ENCODE measurements at places on chromosomes 5 and 9.
A peak's percentile ranks its signal among the peaks of the same experiment; 100 is the strongest.

- no peak for DNase-seq
These were observed 23.0 kb upstream of the NR3C1 start for GRCh38 chr5:143426437-143426991.

GRCh38 chr9:73667749-73668148 lies 516.1 kb downstream of the ANXA1 start:
- no peak for DNase-seq

DNA sequence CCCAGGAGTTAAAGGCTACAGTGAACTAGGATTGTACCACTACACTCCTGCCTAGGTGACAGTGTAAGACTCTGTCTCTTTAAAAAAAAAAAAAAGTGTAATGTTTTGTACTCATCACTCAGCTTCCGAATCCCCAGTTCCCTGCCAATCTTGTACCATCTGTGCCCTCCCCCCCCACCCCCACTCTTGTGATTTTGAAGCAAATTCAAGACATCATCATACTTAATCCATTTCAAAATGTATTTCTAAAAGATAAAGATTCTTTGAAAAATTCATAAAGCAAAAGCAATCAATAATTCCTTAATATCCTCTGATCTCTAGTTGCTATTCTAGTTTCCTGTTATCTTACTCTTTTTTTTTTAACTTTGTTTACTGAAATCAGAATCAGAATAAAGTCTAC lies 34.9 kb upstream of the HMCN2 start:
- DNase-seq = no peak

DNA sequence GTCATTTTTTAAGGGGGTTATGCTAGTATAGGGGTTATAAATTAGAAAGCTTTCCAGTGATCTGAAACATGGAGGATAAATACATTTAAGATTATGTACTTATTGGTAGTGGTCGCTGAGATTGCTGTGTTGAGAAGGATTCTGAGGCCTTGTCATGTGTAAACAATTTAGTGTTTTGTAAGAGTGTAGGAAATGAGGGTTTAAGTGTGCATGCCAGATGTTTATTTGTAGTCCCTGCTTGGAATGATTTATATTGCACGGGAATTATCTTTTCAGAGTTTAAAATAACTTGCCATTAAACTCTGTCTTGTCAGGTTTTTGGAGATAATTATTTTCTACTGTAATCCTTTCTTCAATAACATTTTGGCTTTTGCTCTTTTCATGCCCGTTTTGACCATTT lies 19.4 kb downstream of the ZNF618 start:
- DNase-seq = no peak

DNA sequence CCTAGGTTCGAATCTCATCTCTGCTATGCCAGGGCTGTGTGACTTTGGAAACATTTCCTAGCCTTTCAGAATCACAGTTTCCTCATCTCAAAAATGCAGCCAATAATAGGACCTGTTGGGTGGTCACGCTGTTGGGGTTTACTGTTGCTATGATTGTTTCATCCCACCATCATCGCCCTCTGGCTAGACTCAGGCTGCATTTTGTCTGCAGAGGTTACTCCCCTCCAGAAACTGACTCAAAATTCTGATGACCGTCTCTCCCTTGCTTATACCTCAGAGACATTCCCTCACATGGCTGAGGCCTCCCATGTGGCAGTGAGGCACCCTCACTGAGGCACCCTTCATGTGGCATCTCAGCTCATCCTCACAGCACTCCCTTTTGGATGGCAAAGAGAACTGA lies 61.6 kb downstream of the COL27A1 start:
- DNase-seq = no peak

- DNase-seq = no peak
These were observed 98.5 kb downstream of the GABBR2 start for GRCh38 chr9:98610211-98610610.

- DNase-seq = no peak
These were observed 439.5 kb upstream of the CD180 start for GRCh38 chr5:67636091-67636490.

DNA sequence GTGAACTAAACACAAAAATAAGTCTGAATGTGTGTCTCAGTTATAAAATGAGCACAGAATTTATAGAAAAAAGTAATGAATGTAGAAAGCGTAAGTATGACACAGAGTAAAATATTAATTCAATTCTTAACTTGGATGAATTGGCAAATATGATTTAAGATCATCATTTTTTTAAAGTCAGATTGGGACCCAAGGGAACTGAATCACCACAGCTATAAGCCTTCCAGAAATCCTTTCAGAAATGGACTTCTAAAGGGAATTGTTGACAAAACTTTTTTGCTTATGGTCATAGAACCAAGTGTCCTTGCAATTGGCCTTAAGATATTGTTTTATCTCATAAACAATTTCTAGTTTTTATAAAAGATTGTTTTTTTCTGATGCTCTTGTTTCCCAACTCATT lies 495.1 kb upstream of the DAB2 start:
- no peak for DNase-seq

DNA sequence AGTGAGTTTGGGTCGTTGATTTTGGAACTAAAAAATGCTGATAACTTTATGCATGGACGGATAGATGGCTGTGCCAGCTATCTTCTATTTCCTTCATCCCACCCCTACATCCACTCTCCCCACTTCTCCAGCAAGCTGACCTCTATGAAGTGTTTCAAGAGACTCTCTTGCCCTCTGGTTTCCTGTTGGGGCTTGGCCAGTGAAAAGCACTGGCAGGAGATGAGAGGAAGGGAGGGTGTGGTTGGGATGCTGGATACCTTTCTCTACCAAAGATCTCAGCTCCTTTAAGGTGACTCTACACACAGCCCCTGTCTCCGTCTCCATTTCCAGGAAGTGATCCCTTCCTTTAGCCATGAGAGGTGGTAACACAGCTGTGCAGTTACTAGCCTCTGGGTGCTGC lies 30.0 kb upstream of the JMY start:
- DNase-seq = no peak

GRCh38 chr9:7479300-7479699 lies 320.3 kb downstream of the DMAC1 start:
- no peak for DNase-seq

DNA sequence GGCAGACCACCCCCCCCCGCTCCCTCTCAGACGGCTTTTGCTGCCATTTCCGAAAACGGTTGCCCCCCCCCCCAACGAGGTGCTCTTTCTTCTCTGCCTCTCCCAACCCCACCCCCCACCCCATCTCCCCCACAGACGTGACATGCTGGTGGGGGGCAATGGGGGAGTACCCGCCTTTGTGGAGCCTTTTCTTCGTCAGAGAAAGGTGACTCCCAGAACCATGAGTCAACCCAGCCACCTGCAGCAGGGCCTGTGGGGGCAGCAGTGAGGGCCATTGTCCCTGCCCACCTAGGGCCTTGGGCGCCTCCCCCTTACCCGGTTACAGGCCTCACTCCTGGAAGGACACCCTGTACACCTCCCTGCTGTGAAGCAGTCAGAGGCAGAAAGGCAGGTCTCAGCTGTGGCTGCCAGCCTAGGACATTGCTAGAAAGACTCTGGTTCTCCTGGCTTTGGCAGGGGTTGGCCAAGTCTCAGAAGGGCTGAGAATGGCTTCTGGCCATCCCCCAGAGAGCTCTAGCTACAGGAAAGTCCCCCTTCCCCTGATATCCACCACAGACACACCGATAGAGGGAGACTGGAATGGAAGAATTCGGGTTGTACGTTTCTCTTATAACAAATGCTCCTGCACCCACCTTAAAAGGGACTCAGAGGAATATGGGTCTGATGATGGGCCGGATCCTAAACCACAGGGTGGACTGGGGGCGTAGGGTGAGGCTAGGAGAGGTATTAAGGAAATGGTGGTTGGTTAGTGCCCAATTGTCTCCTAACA lies 2.2 kb downstream of the DNAJB5 start:
- DNase-seq = peak; percentile 10

GRCh38 chr5:140338336-140338735 lies 8.1 kb downstream of the HBEGF start:
- no peak for DNase-seq

- no peak for DNase-seq
These were observed 8.4 kb downstream of the SPEF2 start for GRCh38 chr5:35626108-35626507.

GRCh38 chr5:138969323-138970002 lies 94.3 kb upstream of the LRRTM2 start:
- no peak for DNase-seq
